ENCODE measurements at places on chromosomes 3 and 15.

- no peak for DNase-seq
Measured at GRCh38 chr3:59663076-59663850, 613.4 kb upstream of the CFAP20DC start.

DNA sequence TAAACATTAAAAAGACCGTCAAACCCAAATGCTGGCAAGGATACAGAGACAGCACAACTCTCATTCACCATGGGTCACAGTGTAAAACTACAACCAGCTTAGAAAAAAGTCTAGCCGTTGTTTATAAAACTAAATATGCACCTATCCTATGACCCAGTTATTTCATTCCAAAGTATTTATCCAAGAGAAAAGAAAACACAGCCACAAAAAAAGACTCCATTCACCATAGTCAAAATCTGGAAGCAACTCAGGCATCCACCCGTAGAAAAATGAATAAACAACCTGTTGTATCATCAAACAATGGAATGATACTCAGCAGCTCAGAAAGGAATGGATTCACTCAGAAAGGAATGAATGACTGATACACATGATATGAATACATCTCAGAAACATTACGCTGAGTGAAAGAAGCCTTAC is 28.6 kb downstream of the PLD1 start:
- no peak for DNase-seq

DNA sequence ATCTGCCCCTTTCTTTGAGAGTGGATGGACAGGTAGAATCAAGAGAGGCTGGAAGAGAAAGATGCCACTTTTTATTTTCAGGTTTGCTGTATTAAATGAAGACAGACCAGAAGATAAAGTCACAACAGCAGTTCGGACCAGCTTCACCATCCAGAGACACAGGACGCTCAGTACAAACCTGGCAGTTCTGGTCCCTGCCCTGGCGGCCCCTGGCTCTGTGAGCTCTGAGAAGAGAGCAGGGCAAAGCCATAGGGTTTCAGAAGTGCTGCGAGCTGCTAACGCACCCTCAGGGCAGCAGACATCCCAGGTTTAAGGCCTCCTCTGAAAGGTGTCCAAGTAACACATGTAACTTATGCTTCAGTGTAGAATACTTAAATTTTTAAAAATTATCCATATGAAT is 216.8 kb downstream of the ADAMTS17 start:
- DNase-seq, result no peak

GRCh38 chr3:55339819-55340218 is 147.3 kb downstream of the WNT5A start:
- no peak for DNase-seq

DNA sequence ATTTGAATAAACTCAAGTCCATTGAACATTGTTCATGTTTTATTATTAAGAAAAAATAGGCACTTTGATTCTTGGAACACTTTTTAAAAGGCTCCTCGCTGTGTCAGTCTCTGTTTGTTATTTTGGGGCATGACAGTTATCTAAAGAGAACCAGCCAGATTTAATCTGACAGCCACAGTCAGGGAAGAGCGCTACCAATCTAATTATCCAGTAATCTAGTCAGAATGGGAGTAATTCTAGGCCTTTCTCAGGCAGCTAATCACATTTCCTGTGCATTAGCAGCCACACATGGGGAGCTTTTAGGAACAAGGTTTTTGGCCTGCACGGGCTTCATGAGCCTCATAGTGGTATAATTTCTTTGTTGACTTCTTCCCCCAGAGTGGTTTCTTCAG is 362.2 kb downstream of the RBMS3 start:
- DNase-seq, result no peak

GRCh38 chr3:4525560-4526223 is 32.5 kb downstream of the ITPR1 start:
- no peak for DNase-seq

GRCh38 chr3:151816091-151816604 is 2.2 kb downstream of the AADAC start:
- peak; percentile 10 for DNase-seq

DNA sequence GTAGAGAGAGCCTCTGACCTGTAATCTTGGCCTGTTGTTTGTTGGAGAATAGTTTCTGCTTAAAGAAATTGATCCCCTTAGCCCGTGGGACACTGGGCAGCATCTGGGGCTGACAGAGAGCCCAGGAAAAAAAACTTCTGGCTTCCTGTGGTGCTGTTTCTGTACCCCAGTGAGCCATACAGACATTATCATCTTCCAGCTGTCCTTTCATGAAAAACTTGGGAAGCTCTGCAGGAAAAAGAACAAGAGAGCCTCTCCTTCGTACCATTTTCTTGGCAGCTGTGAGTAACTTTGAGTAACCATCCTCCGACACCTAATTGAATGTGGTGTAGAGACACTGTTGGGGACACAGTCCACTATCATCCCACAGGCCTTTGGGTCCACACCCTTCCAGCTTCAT is 333.0 kb downstream of the SHQ1 start:
- no peak for DNase-seq

DNA sequence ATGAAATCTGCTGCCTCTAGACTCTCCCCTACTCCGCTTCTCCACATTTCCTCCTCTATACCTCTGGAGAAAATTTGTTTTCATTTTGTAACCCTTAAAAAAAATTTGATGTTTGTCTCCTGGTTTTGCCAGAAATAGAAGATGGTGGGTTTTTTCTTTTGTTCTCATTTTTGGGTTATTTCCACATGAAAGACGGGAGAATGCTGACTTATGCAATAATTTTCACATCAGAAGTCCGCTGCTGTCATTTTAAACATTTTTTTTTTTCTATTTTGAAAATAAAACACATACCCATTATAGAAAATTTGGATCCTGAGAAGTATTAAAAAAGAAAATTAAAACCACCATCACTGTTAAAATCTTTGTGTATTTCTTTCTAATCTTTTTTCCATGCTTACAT is 320.8 kb upstream of the NR2E3 start:
- no peak for DNase-seq

GRCh38 chr3:151234825-151235224 is 31.8 kb upstream of the GPR171 start:
- DNase-seq, result no peak

DNA sequence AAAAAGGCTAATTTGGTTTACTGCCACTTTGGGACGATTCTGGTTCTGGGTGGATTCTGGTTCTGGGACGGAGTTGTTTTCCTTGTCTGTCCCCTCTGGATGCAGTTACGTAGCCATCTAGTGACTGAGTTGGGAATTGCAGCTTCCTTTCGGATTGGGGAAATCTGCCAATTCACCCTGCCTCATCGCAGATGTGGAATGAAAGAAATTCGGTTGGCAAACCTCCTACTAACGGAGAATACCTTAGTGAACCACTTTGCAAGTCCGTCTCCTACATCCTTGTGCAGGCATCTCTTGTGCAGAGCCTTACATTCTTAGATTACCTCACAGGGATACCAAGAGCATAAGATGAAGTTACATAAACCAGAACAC is 31.5 kb upstream of the AP4E1 start:
- peak; percentile 58 for DNase-seq

GRCh38 chr3:136862617-136863322 is 762 bp downstream of the NCK1 start:
- peak; percentile 57 for DNase-seq

- no peak for DNase-seq
Measured at GRCh38 chr15:32659340-32660155, 18.0 kb downstream of the SCG5 start.

- DNase-seq, result no peak
Measured at GRCh38 chr3:54671511-54671910, 256.3 kb downstream of the LRTM1 start.

GRCh38 chr3:51621091-51621892 is 49.8 kb upstream of the TEX264 start:
- no peak for DNase-seq

- DNase-seq, result no peak
Measured at GRCh38 chr3:105719791-105720190, 149.0 kb downstream of the CBLB start.

- DNase-seq, result no peak
Measured at GRCh38 chr3:143265501-143266070, 146.0 kb downstream of the CHST2 start.

- DNase-seq, result no peak
Measured at GRCh38 chr3:36496684-36497633, 116.7 kb downstream of the STAC start.

DNA sequence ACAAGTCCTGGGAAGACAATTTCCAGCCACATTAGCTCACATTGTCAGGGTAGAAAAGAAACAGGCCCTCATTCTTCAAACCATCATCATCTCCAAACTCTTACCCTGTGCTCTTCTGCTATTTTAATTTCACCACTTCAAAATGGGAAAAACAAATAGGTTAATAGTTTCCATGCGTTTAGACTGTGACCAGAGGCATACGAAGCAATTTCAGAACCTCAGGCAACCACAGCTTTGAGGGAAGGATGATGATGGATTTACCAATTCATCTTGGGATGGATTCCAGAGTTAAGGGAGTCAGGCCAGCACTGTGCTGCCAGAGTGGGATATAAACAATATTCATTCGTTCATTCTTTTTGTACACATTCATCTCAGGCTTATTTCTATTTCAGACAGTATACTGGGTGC is 307.8 kb upstream of the TPRG1 start:
- no peak for DNase-seq

DNA sequence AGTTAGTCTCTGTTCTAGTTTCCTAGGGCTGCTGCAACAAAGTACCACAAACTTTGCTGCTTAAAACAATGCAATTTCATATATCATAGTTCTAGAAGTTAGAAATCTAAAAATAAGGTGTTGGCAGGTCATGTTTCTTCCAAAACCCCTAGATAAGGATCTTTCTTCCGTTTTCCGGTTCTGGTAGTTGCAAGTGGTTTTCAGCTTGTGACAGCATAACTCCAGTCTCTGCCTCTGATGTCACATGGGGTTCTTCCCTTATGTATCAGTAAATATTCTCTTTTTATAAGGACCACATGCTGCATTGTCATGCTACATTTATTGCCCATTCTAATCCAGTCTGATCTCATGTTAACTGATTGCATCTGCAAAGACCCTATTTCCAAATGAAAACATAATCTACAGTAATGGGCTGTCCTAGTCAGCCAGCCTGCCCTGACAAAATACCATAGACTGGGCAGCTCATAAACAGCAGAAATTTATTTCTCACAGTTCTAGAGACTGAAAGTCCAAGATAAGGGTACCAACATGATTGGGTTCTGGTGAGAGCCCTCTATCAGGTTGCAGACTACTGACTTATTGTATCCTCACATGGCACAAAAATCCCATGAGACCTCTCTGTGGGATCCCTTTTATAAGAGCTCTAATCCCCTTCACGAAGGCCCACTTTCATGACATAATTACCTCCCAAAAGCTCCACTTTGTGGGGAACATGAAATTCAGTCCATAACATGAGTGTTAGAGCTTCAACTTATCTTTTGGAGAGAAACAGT is 642.0 kb upstream of the NAALADL2 start:
- DNase-seq, result no peak

DNA sequence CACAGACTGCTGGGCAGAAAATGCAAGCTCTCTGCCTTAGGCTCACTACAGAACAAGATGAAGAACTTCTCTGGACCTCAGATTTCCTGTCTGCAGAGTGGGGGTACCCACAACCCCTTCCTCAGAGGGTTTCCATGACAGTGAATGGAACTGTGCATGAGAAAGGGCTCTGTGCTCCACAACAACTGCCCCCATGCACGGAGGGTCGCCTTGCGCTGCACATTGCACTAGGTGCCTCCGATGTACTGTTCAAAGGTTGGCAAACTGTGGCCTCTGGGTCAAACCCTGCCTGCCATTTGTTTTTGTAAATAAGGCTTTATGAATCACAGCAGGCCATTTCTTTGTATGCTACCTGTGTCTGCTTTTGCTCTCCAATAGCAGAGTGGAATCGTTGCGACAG is 172.0 kb downstream of the RAB11A start:
- DNase-seq, result no peak

- DNase-seq, result no peak
Measured at GRCh38 chr3:86967062-86967461, 23.9 kb downstream of the VGLL3 start.

GRCh38 chr15:69847625-69848024 is 250.1 kb downstream of the TLE3 start:
- DNase-seq, result no peak

- DNase-seq, result no peak
Measured at GRCh38 chr3:53748512-53749271, 97.5 kb downstream of the CHDH start.

- DNase-seq, result peak; percentile 68
Measured at GRCh38 chr15:40928821-40929659, at the start of gene DLL4. Gene DLL4 (plus strand): TSS chr15:40929340. CDS start chr15:40929669, 329 bp downstream.

DNA sequence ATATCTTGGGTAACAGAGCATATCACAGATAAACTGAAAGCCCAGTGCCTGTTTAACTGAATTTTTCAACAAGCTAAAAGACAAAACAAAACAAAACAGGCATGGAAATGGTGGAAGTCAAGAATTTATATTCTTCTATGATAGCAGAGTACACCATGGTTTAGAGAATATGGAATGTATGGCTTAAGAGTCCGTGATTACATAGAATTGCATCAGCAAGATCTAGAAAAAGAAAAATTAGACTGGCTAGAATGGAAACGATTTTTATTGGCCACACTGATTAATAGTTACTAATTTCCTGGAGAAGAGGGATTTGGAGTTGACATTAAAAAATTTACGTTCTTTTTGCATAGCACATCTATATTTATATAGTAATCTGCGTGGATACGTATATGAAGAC is 435.2 kb upstream of the DPPA4 start:
- no peak for DNase-seq

- DNase-seq, result no peak
Measured at GRCh38 chr15:92168066-92168683, 225.5 kb upstream of the ST8SIA2 start.

- no peak for DNase-seq
Measured at GRCh38 chr15:59548501-59549226, 62.9 kb upstream of the GCNT3 start.

GRCh38 chr3:10550705-10551104 is 45.3 kb upstream of the ATP2B2 start:
- DNase-seq, result no peak

DNA sequence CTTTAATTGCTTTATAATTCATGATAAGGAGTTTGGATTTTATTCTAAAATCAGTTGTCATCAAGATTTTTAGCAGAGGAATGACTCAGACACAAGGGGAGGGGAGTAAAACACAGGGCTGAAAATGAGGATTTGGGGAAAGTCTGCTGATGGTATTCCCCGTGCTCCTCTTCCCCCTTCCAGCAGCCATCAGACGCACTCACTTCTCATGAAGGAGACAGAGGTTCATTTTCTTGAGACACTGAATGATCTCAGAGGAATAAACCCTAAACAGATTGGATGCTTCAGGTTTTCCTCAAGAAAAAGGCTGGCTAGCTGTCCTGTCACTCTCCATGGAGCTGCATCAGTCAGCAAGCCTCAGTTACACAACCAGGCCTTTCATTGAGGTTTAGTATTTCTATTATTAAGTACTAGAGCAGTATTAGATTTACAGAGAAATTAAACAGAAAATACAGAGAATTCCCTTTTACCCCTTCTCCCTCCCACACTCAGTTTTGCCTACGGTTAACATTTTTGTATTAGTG is 166.4 kb downstream of the C3orf70 start:
- DNase-seq, result no peak

- no peak for DNase-seq
Measured at GRCh38 chr3:103968131-103968530, 1398.6 kb upstream of the ALCAM start.

- no peak for DNase-seq
Measured at GRCh38 chr3:24229468-24230221, 265.0 kb downstream of the THRB start.

All from HEK293T (cell line).